CD4-positive, alpha-beta T cell treated with Interleukin-6 at 100 ng/mL for 8 hours (primary cell): ENCODE measurements at places on chromosomes 2 and 18.
A peak's percentile ranks its signal among the peaks of the same experiment; 100 is the strongest.

DNA sequence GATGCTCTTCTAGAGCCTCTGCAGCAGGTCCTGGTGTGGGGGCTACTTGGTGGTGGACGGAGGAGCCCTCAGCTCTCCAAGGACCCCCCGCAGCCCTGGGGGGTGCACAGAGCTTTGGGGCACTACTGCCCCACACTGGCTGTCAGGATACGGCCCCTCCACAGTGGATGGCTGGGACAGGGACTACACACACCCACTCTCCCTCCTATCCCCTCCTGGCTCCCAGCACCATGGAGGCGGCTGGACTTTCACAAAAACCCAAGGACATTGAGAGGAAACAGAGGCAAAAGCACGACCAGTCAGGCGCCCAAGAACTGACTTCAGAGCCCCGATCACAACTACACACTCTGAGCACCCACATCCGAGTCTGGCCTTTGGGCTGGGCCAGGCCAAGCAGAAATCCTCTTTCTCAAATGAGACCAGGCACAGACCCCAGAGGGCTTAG is 12.6 kb downstream of the GPR35 start:
- DNase-seq = no peak

GRCh38 chr2:234719116-234719716 is 222.3 kb upstream of the ARL4C start:
- no peak for DNase-seq

DNA sequence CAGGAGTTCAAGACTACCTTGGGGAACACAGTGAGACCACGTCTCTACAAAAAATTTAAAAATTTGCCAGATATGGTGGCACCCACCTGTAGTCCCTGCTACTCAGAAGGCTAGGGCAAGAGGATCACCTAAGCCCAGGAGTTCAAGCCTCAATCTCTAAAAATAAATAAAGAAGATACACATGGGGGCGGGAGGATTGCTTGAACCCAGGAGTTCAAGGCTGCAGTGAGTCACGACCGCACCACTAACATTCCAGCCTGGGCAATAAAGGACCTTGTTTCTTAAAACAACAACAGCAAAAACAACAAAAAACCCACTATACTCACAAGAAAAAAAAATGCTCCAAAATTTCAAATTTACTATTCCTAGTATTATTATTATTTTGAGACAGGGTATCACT is 10.0 kb upstream of the ICA1L start:
- no peak for DNase-seq

- peak; percentile 83 for DNase-seq
Measured at GRCh38 chr2:106057206-106057605, 136.9 kb downstream of the UXS1 start.

DNA sequence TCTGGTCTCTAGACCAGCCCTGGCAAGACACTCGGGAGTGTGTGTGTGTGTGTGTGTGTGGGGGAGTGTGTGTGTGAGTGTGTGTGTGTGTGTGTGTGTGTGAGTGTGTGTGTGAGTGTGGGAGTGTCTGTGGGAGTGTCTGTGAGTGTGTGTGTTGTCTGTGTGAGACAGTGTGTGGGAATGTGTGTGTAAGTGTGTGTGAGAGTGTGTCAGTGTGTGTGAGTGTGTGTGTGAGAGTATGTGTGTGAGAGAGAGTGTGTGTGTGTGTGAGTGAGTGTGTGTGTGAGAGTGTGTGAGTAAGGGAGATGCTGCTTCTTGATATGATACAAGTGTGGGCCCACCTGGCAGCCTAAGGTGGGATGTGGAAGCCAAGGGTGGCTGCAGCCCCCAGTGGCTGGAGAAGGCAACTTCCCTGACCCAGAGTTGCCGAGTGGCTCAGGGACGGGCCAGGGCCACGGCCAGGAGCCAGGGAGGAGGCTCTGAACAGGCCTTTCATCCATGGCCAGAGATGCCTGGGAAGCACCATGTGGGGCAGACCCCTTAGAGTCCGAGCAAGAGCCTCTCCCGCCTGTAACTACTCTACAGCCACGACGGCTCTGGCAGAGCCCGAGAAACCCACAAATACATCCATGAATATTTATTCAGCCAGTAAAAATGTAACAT is 159.3 kb upstream of the MYCN start:
- no peak for DNase-seq

DNA sequence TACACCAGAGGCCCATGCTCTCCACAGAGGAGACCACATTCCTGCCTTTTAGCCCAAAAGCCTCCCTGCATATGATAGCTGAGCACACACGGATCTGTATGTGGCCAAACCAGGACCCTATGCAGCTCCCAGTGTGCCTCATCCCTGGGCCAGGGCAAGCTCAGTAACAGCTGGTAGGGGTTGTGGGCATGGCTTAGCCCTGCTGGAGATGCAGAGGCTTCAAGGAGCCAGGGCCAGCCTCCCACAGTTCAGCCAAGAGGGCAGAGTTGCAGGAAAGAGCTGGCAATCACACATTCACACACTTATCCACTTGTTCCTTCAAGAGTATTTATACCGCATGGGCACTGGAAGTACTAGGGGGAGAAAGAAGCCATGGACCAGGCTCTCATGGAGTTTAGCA is 1.6 kb upstream of the LIMS2 start:
- DNase-seq = no peak

GRCh38 chr2:164677733-164678132 is 56.5 kb upstream of the GRB14 start:
- no peak for DNase-seq

GRCh38 chr2:164984428-164984827 is 29.1 kb upstream of the SLC38A11 start:
- DNase-seq = no peak

GRCh38 chr2:120265006-120265405 is 12.4 kb downstream of the RALB start:
- DNase-seq = no peak

DNA sequence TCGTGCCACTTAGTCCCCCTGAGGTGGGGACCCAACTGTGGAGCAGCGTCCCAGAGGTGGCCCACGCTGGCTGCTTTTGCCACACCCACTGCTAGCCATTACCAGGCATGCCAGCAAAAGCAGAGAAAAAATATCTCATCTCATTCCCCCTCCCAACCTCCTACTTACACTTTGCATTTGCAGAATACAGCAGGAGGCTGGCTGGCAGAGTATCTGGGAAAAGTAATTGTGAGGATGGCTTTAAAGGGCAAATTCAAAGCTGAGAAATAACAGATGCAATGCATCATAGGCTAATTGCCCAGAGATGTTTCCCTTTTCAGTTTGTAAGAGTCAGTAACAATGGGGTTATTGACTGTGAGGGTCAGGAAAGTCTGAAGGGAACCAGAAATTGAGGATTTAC is 438.1 kb upstream of the DSEL start:
- no peak for DNase-seq
